ENCODE measurements at places on chromosomes 3 and 15.

DNA sequence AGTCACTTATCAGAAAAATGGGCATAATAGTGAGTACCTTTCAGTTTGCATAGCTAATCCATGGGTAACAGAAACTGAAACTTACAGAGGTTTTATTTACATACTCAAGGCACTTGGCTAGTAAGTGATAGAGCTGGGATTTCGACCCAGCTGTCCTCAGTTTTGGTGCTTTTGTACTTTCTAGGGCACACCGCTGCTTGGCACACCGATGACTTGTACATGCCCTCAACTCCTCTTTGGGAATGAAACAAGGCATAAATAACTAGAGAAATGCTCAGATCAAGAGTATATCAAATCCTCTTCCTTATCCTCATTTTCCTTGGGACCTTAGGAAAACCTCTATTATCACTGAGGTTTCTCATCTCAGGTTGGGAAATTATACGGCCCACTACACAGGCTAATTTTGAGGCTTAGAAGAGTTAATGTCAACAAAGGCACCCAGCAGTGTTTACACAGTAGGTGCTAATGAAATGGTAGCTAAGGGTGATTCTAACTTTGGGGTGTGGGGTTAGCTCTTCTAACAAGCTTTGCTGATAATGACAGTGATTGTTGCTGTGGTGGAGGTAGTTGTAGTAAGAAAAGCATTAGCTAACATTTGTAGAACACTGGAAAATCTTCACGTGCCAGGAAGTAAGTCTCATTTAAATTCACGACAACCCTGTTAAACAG, 20.3 kb upstream of the DGKG start:
- DNase-seq = no peak

- DNase-seq = no peak
These were observed 82.5 kb downstream of the PPP2R3A start for GRCh38 chr3:136048068-136048467.

DNA sequence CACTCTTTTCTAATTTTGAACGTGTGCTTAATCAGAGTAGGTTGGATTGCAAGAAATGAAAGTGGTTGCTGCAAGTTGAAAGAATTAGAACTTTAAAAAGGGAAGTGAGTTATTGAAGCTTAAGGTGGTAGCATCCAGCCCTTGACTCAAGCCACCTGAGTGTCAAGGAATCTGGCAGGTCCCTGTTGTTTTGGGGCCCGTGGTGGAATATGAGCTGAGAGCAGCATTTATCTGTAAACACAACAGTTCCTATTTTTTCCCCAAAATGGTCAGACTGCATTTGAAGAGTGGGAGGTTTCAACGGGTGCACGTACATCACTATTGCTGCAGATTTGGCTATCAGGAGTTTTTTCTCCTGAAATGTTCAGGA, 1.7 kb downstream of the ITPR1 start:
- no peak for DNase-seq

DNA sequence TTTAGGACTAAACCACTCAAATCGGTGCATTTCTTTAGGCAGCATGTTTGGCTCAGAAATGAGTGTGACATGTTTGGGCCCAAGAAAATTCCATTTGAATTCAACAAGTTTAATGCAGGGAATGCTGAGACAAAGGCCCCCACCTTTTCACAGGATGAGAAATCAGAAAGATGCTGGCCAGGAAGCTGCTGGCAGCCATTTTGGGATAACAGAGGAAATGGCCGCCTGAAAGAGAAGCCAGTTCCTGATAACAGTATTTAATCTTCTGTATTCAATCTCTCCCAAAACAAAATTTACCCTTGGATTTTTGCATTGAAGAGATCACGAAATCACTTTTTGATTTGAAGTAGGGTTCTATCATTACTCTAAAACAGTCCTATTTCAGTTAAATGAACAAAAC, 350.9 kb downstream of the SLC9A9 start:
- DNase-seq = no peak

GRCh38 chr3:99599894-99600293, 38.5 kb upstream of the COL8A1 start:
- DNase-seq = no peak

- DNase-seq = no peak
These were observed 28.6 kb downstream of the BHLHE40 start for GRCh38 chr3:5007873-5008272.

- no peak for DNase-seq
These were observed 58.5 kb downstream of the PIK3R4 start for GRCh38 chr3:130688015-130688688.

GRCh38 chr15:41978534-41978933, 6.2 kb upstream of the EHD4 start:
- no peak for DNase-seq

DNA sequence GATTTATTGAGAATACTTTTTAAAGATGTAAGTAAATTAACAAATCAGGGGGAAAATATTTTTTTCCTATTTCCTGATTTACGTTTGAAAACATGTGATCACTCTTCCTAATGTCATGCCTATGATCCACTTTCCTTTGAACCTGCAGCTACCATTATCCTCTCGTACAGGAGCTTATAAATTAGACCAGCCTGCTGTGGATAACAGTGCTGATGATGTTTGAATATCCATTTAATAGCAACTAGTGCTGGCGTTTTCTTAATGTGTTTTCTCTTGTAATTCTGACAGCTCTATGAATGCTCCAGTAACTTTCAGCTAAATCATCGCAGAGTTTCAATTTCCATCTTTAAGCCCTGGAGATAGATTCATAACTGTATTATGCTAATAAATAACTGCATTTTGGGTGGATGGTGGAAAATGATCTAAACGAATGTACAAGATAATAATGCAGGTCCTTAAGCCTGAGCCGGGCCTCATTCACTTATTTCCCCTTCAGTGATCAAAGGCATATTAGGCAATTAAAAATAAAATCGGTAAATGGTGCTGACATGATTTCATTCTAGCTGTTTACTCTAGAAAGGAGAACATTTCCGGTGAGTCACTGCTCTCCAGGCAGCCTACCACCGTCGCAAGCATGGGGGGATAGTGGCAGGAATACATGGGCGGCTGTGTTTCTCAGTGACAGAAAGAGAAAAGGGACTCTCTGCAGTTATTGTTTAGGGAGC, 58.5 kb upstream of the SLC24A5 start:
- no peak for DNase-seq

DNA sequence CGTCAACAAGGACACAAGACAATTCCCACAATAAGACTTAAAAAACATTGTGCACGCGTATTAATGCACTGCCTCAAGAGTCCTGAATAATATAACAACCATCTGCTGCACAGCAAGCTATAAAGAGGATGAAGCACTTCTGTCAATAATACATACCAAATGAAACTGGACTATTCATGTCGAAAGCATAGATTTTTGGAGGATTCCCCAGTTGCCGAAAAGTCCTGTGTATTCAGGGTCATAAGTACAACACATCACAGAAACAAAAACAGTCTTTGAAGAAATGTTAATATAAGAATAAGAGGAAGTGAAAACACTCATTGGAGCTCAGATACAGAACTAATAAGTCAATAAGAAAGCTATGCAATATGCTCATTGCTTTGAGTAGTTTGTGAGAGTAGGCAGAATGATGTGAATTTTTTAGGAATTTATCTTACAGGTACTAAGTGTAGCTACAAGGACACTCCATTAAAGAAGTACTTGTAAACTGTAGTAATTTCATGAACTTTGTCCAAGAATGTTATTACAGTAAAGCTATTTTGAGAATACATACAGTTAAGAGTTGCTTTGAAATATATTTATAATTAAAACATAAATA, 31.6 kb downstream of the CBLB start:
- no peak for DNase-seq

Data from epithelial cell of prostate (primary cell).